Activated CD4-positive, alpha-beta T cell treated with anti-CD3 and anti-CD28 coated beads, Interleukin-2, Interleukin-6, amounts not matched to agents 100 ng/mL and 50 ng/mL, durations not matched to agents 16 hours and 8 hours (primary cell): ENCODE measurements at places on chromosomes 5 and 9.
A peak's percentile ranks its signal among the peaks of the same experiment; 100 is the strongest.

DNA sequence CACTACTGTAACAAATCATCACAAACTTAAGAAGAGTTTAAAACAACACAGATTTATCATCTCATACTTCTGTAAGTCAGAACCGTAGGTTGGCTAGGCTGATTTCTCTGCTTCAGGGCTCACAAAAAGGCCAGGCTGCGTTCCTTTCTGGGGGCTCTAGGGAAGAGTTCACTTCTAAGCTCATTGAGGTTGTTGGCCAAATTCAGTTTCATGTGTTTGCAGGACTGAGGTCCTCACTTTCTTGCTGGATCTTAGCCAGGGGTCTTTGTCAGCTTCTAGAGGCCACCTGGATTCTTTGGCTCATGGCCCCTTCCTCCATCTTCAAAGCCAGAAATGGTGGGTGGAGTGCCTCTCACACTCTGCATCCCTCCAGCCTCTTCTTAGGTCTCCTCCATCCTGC is 76.0 kb downstream of the ACTBL2 start:
- no peak for DNase-seq

DNA sequence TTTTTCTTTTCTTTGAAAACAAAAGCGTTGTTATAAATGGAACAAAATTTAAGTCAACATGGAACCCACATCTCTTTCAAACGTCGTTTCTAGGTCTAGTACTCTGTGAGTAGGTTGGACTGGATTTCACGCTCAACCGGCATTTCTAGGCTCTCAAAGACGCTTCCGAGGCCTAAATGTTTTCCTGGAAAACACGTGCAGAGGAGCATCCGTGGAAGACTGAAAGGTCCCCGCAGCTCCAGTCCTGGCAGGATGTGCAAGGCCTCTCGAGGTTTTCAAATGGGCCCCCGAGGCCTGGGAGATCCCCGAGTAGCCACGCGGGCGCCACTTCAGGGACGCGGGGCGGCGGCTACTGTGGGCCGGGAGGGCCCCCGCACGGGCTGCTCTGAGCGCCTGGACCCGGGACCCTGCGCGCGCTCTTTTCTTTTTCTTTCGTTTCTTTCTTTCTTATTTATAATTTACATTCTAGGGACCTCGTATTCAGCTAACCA is 4.2 kb upstream of the IRX2 start:
- no peak for DNase-seq

DNA sequence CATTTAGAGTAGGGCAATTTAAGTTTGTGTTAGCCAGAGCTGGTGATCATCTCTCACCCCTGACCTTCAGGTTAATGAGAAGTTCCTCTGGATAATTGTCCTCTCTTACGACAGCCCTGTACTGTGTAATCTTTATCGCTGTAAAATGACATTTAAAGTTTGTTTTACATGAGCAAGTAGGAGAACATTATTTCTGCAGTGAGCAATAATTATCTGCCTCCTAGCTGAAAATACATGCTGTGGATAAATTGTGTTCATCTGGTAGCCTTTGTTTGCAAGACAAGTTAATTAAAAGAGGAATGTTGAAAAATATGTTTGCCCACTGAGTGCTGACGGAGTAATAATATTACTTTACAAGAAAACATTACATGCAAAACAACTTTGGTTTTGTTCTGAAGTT is 1083.8 kb upstream of the NUDT12 start:
- no peak for DNase-seq

- DNase-seq, result no peak
Measured at GRCh38 chr9:91572811-91573210, 149.2 kb upstream of the NFIL3 start.

DNA sequence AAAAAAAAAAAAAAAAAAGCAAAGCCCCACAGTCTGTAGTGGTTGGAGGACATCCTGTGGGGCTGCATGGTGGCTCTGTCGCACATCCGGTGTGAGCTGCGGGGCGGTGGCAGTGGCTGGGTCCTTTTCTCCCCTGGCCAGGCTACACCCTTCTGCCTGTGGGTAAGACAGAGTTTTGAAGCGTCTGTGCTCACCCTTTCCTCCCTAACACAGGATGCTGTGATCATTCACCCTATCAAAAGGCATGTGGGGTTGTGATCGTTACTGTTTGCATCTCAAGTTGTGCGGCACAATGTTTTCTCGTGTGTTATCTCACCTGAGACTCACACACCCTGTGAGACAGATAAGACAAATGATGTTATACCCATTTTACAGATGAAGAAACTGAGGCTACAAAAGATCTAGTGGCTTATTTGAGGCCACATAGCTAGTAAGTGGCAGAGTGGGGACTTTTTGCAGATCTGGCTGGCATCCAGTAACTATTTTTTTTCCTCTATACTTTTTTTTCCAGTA is 17.5 kb downstream of the IRF1 start:
- peak; percentile 85 for DNase-seq

- DNase-seq, result no peak
Measured at GRCh38 chr9:129702589-129703520, 37.4 kb downstream of the PRRX2 start.

GRCh38 chr9:134944351-134944802 is 26.7 kb upstream of the FCN1 start:
- no peak for DNase-seq

- DNase-seq, result no peak
Measured at GRCh38 chr9:133791735-133792649, 53.8 kb upstream of the SARDH start.

- DNase-seq, result no peak
Measured at GRCh38 chr5:133839721-133840120, 128.7 kb downstream of the C5orf15 start.

DNA sequence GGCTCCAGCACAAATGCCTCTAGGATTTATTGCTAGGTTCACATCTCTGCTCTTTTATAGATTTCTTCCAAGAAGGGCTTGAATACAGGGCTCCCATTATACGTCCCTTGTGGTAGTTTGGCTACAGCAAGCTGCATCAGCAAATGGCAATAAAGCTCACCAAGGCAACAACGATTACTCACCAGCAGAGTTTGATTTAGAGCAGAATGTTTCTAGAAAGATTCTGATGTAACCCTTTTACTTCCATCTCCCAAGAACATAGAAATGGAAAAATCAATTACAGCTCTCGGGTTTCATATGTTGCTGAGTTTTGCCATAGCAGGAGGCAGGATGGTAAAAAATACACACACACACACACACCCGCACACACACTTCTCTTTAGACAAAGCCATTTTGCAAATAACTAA is 124.2 kb upstream of the TNPO1 start:
- DNase-seq, result no peak

GRCh38 chr9:113978725-113979342 is 99.3 kb downstream of the AMBP start:
- no peak for DNase-seq

DNA sequence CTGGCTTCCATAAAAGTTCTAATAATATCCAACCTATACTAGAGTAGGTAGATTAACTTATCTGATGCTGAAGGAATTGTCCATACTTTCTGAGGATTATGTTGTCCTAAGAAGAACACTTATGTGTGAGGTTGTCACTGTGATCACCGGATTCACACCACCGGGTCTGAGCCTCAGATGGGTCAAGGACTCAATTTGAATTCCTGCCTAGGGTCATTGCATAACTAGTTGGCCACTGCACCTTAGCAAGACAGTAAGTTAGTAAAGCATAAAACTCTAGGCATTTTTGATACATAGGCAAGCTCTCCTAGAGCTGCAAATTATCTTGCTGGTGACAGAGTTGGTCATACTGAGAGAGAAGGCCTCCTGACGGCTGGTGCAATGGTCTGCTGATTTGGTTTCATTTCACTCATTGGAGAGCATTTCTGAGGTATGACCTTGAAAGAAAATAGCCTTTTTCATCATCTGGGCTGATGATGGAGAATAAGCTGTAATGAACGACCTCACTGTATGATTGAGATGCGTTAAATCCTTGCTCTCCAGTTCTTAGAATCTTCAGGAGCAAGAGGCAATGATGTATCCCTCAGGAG is 72.0 kb upstream of the CKMT2 start:
- no peak for DNase-seq

GRCh38 chr5:106646106-106646505 is 1024.6 kb downstream of the EFNA5 start:
- no peak for DNase-seq

- peak; percentile 24 for DNase-seq
Measured at GRCh38 chr9:38362852-38363588, 29.5 kb upstream of the ALDH1B1 start.

DNA sequence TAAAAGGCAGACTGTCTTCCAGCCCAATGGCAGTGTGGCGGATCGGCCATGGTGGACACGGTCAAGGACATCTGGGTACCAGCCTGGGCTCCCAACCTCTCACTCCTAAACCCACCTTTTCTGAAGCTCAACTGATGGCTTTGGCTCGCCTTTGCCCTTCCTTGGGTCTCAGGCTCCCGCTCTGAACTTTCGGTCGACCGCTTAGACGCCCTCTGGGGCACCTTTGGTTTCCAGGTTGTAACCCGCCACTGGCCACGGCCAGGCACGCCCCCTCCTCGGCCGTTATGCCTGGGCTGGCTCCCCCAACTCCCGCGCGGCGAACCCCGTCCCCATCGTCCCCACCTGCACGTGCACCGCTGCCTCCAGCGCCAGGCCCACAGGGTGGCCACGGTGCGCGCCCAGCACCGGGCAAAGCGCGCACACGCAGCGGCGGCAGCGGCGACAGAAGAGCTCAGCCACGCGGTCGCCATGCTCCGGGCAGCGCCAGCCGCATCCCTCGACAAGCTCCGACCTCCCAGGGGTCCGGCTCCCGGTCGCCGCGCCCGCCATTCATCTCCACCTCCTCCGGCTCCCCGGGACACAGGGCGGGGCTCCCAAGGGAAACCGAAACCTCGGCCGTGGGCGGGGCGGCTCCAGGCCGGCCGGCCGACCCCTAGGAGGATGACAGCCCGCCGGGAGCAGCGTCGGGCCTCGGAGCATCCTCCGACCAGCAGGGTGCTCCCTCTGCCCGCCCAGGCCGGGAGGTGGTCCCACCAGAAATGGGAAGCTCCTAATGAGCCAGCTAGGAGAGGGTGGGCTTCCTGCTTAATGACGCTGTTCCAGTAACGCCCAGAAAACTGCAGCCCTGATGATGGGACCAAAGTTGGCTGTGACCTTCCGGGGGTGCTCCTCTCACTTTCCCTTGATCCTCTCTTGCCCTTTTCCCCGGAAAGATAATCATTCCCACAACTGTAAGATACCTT is at the start of gene TRIM14:
Gene TRIM14 (minus strand): TSS at position 583 of the 962 bp plus-strand sequence. CDS start 34 bp downstream, at position 549.
- DNase-seq, result peak; percentile 76

- no peak for DNase-seq
Measured at GRCh38 chr9:94685359-94685758, 41.1 kb upstream of the AOPEP start.

- peak; percentile 23 for DNase-seq
Measured at GRCh38 chr9:107309271-107309670, 26.2 kb downstream of the RAD23B start.

DNA sequence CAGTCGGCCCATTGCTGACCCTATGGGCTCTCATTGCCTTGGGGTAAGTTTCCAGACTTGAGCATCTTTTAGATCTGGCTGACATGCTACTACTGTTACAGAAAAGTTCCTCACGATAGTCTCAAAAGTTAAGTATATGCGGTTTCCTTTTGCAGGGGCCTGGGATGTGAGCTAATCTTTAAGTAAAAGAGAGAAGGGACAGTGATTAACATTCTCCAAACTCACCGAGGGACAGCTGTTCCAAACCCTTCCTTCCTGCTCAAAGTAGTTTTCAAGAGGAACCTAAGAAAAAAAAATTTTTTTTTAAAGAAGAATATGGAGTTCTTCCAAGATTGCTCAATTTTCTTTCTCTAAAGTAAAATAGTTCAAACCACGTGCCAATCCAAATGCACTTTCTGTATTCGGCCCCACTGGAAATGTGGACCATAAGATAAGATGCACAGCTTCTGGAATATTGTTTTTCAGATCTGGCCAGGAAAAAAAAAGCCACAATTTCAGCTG is 168.0 kb upstream of the SPRY4 start:
- DNase-seq, result no peak

DNA sequence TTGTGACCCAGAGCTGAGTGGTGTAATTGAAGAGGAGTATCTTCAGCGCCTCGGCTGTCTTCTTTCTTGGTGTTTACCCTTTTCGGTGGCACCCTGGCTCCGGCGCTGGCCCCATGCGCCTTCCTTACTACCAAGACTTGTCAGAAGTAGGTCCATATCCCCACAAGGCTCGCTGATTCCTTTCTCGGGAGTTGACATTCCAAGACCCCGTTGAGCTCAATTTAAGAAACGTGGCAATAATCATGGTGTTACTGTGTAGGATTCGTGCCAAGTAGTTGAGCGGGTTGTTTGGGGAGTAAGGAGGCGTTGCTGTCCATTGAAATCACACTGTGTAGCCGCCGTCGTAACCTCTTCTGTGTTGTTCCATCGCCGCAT is 795 bp downstream of the NDUFAF2 start:
- DNase-seq, result peak; percentile 37

- DNase-seq, result peak; percentile 72
Measured at GRCh38 chr5:96961053-96961452, 25.2 kb downstream of the LNPEP start.

DNA sequence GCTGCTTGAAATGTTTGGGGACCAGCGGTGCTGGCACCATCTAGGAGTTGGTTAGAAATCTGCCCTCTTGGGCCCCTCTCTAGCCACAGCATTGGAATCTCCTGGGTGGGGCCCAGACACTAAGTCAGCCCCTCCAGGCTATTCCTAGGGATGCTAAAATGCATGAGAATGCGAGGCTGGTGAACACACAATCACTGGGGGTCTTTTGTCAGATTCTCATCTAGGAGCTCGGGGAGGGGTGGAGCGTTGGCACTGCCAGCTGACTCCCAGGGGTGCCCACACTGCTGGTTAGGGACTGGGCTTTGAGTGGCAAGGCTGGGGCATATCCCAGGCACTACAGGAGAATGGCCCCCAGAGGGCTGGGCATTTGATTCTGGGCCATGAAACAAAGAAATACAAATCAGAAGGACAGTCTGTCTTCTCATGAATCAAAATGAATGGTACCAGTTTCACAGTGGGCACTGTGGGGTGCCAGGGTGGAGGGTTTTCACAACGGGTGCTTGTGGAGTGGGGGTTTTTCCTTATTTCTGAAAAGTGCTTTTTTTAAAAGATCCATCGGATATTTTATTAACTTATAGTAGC is 127.8 kb upstream of the RAPGEF1 start:
- DNase-seq, result no peak

GRCh38 chr5:58582803-58583491 is at the start of gene RAB3C:
RAB3C (plus strand) TSS chr5:58583075; CDS start chr5:58583209, 134 bp downstream.
- peak; percentile 84 for DNase-seq

DNA sequence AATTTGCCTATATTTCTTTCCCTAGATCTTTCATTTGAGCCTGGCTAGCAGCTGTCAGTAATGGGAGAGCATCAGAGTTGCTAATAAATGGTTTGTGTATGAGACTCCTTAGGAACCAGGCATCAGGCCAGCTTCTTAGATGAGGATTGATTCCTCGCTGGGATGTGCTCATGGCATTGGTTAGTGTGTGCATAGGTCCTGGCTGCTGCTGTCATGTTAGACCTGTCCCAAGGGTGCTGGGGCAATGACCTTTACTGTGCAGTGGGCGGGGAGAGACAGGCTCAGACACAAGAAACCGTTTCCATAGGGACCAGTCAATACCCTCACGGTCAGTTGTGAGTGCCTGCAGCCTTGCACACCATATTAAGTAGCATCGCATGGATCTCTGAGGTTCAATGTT is 112.3 kb upstream of the NR3C1 start:
- DNase-seq, result no peak

- DNase-seq, result no peak
Measured at GRCh38 chr9:79673614-79674013, 101.8 kb downstream of the TLE4 start.

GRCh38 chr5:58818465-58818864 is 235.6 kb downstream of the RAB3C start:
- no peak for DNase-seq

- no peak for DNase-seq
Measured at GRCh38 chr9:3980771-3981170, 319.1 kb downstream of the GLIS3 start.

- no peak for DNase-seq
Measured at GRCh38 chr5:138929571-138929955, 54.4 kb upstream of the LRRTM2 start.

GRCh38 chr9:131436865-131437271 is 43.0 kb downstream of the PRRC2B start:
- no peak for DNase-seq
